T-helper 9 cell (primary cell): ENCODE measurements at places on chromosomes 5 and 9.

- no peak for DNase-seq
Measured at GRCh38 chr9:130450344-130451003, 5.7 kb downstream of the ASS1 start.

DNA sequence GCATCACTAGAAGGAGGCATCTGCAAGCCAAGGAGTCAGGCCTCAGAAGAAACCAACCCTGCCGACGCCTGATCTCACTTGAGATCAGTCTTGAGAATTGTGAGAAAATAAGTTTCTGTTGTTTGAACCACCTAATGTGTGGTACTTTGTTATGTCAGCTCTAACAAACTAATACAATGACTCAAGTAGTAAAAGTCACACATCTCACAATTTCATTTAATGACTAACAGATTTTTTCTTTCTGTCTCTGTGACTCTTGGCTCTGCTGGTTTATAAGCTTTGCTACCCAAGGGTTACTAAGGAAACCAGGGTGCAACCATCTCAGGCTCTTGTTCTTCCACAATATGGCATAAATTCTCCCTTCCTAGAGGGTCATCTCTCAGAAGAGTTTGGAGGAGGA lies 315.8 kb upstream of the GRAMD2B start:
- DNase-seq: no peak

- no peak for DNase-seq
Measured at GRCh38 chr5:139243425-139243970, 45.3 kb upstream of the SIL1 start.

- no peak for DNase-seq
Measured at GRCh38 chr5:54133917-54134316, 176.5 kb downstream of the ARL15 start.

DNA sequence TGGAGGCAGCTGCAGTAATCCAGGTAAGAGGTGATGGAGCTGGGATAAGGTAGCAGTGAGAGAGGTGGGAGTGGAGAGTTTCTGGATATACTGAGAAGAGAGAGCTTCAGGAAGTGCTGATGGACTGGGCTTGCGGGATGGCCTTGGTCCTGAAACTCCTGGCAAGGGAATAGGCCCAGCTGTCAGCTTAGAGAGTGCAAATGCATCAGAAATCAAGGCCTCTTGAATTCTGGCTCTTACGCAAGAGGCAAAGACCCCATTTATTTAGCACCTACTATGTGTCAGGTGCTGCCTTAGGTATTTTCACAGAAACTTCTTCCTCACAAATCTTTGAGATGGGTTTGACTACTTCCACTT lies 227.2 kb upstream of the MAP3K1 start:
- DNase-seq: no peak

GRCh38 chr5:106698169-106698568 lies 972.6 kb downstream of the EFNA5 start:
- no peak for DNase-seq

GRCh38 chr5:177116631-177117373 lies 16.8 kb upstream of the NSD1 start:
- peak; percentile 67 for DNase-seq

GRCh38 chr5:72108202-72109061 lies 1.2 kb downstream of the MAP1B start:
- no peak for DNase-seq

- no peak for DNase-seq
Measured at GRCh38 chr5:73382401-73382740, 66.2 kb downstream of the FOXD1 start.

- DNase-seq: no peak
Measured at GRCh38 chr9:107518037-107518807, 28.7 kb upstream of the KLF4 start.

DNA sequence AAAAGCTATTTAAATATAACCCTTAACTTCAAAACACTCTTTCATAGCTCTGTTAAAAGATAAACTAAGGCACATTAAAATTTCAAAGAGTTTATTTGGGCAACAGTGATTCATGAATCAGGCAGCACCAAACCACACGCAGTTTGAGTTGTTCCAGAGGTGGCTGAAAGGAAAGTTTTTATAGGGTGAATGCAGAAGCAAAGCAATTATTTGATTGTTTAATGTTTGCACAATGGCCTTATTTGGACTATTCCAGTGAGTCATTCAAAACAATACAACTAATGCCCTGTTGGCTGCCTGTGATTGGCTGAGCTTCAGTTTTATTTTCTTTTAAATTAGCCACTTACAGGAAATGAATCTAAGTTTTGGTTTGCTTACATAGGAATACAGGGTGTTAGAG lies 125.3 kb downstream of the CEP120 start:
- DNase-seq: no peak

DNA sequence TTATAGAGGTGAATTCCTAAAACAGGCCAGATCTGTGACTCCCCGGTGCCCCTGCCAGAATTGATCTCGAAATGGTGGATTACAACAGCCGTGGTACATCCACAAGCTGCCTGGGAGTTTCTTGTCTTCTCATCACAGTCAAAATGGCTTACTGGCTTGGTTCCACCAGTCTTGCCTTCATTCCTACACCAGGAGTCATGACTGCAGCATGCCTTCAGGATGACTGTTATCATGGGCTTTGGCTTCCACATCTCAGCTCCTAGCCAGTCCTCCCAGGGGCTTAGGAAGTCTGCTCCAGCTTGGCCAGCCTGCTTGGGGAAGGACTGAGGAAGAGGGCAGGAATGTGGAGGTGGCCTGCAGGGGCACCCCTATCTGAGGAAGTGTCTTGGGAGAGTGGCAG lies 132.9 kb upstream of the NR3C1 start:
- no peak for DNase-seq

DNA sequence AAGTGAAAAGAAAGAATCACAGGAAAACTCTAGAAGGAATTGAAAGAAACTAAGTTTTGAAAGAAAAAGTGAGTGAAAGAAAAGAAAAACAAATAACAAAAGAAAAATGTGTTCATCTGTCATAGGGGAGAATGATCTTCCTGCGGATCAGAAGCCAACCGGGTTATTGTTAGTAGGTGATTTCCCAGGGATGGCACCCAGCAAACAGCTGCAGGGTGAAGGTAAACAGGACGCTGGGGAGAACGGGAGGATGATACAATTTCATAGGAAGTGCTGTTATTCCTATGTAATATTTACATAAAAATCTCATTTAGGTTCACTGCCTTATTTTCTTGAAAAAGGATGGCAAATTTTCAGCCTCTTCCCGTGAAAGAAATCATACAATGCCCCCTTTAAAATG lies 72.4 kb upstream of the LHFPL2 start:
- DNase-seq: no peak

GRCh38 chr5:84384604-84385575 lies at the start of gene EDIL3:
Gene EDIL3 (minus strand): TSS chr5:84384880. CDS start chr5:84384374, 506 bp downstream.
- no peak for DNase-seq

- DNase-seq: no peak
Measured at GRCh38 chr5:98187945-98188344, 585.5 kb upstream of the RGMB start.

- DNase-seq: no peak
Measured at GRCh38 chr5:25950681-25951080, 1087.7 kb downstream of the CDH9 start.

DNA sequence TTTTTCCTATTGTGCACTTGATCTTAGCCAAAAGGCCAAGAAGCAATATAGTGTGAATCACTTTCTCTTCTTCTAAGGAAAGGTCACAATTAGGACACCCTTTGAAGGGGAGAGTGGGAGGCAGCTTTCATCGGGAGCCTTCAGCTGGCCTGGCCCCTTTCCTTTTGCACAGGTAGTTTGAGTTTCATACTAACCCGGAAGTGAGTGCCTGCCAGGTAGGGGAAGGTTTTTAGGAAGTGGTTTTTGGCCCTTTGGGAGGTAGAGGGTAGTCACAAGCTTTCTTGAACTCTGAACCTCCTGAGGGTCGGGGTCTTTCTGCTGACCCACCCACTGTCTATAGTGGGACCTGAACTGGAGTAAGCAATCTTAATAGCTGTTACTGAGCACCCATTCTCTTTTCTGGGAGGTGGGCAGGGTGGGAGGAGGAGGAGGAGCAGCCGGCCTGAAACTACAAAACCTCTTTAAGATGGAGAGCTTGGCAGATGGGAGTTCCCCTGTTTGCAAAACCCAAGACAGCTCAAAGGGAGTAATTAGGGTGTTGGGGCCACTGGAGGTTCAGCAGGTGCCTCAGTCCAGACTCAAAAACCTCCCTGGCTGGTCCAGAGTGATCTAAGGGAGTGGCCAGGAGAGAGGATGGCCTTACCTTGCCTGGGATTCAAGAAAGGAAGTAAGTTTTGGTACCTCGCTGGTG lies 6.0 kb downstream of the LARP1 start:
- DNase-seq: no peak

GRCh38 chr9:137390553-137391410 lies 32.2 kb downstream of the EXD3 start:
- no peak for DNase-seq

GRCh38 chr5:149153751-149154610 lies 12.7 kb downstream of the ABLIM3 start:
- DNase-seq: no peak

DNA sequence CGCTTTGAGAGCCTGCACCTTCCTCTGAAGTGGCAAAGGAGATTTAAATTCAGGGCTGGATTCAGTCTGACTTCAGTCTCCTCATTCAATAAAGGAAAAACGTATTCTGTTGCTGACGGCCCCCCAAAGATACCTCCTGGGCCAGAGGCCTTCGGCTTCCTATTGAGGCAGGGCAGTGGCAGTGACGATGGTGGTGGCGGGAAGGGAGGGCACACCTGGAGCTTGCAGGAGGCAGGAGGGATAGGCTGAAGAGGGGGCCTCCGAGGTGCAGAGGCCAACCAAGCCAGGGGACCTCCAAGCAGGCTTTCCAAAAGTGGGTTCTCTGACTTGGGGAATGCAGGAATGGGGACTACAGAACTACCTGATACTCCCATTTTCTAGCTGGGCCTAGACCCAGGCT lies 15.9 kb downstream of the RNF44 start:
- DNase-seq: no peak

DNA sequence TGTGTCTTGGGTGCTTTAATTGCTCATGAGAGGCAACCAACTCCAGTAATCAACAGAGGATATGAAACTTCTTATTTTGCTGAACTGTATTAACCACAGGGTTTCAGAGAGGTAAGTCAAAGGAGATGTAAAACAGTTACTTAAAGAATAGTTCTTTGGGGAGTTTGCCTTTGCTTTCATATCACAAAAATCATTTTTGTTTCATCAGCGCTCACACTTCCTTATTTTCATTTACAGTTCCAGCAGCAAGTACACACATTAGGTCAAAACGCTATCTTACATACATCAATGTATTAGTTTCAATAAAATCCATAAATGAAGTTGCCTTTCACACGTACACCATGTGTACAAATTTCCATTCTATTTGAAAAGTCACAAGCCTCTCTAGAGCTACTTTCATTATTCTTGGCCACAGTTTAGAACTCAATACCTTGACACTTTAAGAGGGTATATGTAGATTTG lies 50.1 kb downstream of the ST8SIA4 start:
- DNase-seq: no peak

DNA sequence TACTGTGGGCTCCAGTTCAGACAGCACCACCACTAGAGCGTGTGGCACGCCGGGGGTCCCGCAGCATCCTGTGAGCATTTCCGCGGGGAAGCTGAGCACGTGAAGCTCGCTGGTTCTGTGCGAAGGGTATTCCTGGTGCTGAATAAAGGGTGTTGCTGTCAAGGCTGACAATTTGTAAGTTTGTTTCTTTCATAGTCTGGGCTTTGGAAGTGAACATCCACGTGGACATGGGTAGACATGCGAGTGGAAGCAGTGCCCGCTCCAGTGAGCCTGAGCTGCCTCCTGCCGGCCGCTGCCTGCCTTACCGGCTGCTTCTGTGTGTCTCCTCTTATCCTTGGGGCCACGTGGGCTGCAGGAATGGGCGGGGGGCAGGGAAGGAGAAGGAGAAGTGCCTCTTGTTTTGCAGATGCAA lies 14.7 kb downstream of the NDUFS6 start:
- no peak for DNase-seq

GRCh38 chr9:6219040-6219439 lies 3.4 kb downstream of the IL33 start:
- no peak for DNase-seq

DNA sequence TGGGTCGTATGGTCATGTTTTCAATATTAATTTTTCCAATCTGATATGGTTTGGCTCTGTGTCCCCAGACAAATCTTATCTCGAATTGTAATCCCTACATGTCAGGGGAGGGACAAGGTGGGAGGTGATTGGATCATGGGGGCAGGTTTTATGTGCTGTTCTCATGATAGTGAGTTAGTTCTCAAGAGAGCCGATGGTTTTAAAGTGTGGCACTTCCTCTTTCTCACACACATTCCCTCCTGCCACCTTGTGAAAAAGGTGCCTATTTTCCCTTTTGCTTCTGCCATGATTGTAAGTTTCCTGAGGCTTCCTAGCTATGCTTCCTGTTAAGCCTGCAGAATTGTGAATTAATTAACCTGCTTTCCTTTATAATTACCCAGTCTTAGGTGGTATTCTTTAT lies 309.1 kb upstream of the GRIN3A start:
- DNase-seq: no peak

DNA sequence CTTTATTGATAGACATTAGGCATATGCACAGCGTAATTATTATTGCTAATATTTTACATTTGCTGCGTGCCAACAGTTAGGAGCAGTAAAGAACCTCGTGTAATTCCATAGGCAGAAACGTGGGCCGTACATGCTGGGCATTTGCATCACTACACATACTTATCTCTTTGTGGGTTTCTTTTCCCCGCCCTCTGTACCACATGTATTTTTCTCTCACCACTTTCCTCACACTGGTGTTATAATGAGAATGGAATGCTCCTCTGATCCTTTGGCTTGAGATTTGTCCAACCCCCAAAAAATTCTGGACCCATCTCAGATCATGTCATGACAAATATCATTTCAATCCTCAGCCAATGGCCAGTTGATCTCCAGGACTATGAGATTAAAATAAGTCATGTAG lies 1952.6 kb upstream of the WWC1 start:
- DNase-seq: no peak

- no peak for DNase-seq
Measured at GRCh38 chr5:142816531-142817430, 46.6 kb downstream of the ARHGAP26 start.

DNA sequence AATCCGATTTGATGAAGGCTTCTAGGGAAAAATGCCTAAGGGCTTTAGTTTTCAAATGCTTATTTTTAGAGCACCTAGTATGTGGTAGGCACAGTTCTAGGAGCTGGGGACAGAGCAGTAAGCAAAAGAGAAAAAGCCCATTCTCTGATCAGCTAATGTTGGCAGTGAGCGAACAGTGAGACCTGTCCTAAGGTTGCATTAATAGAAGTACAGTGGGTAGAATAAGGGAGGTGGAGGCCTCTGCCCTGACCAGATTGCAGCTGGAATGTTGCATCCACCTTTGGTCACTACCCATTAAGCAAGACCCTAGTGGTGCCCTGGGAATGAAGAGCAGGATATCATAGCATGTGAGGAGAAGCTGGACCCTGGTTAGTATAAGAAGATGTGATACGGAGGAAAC lies 20.1 kb downstream of the IL9 start:
- no peak for DNase-seq

GRCh38 chr5:155128786-155129512 lies 115.4 kb downstream of the KIF4B start:
- DNase-seq: no peak
